ENCODE measurements at places on chromosomes 5 and 9. TPM values are rescaled to one million over a fixed set of nuclear protein-coding genes. Genes with fewer than 3 reads are reported as not detected.

ELOVL7 gene
- 7.3 TPM for total RNA-seq

PRRX2 gene
- total RNA-seq = not detected

INSYN2B gene
- not detected for total RNA-seq

HMCN2 gene
- total RNA-seq = not detected

NEUROG1 gene
- total RNA-seq = not detected

GMCL2 gene
- not detected for total RNA-seq

PCDHB10 gene
- total RNA-seq = not detected

NUDT2 gene
- total RNA-seq = 19.9 TPM

HTR4 gene
- not detected for total RNA-seq

DNA sequence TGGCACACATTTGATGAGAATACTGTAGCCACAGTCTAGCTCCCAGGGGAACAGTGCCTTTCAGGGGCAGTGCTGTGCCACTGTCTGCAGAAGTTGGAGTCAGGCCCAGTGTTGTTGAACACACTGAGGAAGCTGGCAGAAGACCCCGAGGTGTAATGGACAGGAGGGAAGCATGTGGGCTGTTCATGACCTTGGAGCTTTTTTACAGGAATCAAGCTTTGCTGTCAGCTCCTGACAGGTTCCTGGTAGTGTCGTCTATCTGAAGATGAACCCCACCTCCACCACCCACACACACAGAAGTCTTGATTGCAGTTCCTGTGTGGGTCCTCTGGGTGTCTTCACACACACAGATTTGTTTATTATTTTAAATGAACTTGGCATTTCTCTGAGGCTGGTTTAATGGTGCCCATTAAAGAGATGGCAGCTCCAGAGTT, 40.3 kb upstream of the TNFAIP8 start:
- DNase-seq = peak; percentile 31

- DNase-seq = peak; percentile 50
Measured at GRCh38 chr5:14628346-14628745, 36.2 kb upstream of the OTULIN start.

DNA sequence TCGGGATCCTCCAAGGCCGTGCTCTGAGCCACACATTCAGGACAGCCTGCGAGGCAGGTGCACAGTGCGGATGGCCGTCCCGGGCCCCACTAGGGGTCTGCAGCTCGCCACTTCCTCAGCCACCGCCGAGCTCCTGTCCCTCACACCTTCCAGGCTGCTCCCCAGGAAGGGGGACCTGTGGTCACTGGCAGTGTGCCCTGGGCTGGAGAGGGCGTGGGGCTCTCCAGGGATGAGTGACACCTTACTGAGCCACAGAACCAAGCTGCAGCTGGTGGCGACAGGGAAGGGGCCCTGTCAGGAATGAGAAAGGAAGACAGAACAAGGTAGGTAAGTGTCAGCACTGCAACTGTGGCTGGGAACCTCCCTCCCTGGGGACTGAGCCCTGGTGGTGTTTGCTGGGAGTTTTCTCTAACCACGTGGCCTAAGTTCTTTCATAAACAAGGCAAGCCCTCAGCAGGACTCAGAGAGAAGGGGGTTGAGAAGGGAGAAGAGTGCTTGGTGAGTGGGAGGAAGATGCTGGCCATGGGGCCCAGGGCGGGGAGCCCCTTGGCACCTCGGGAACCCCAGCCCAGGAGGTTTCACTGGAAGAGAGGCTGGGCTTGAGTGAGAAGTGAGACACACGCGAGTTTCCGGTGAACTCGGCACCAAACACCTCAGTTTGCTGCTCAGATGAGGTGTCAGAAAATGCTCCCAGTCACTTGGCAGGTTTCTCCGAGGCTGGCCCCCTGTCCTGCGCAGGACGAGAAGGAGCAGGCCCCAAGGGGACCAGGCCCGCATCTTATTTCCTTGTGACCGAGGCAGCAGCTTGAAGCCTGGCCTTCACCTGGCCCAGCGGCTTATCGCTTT, 5.2 kb downstream of the IL13 start:
- peak; percentile 36 for DNase-seq

- no peak for DNase-seq
Measured at GRCh38 chr9:128143525-128144238, 5.6 kb upstream of the LCN2 start.

GRCh38 chr5:115857057-115857479, 15.3 kb downstream of the AP3S1 start:
- DNase-seq = no peak

DNA sequence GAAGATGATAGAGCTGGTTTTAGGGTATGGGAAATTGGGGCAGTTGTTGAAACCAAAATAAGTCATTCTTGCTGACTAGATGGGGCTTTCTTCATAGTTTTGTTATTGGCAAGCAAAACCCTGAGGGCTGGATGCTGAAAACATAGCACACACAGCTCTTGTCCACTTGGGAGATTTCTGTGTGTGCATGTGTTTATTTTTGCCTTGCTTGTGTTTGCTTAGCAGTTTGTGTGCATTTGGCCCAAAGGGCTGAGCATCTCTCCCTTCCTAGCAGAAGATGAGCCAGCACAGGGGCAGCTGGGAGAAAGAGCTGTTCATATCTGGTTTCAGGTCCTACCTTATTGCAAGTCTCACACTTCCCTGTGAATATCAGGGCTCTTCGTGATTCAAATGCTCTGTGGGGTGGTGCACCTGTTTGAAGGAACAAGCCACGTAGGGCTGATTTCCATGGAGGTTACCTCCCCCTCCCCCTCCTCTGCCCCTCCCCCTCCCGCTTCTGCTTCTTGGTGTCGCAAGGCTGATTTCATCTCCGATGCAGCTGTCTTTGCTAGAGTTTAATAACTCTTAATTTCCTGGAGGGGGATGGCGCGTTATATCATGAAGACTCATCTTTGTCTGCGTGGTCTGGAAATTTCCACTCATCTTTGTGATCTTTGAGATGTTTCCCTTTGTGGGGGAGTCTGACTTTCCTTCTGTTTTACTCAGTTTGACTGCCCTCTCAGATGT, 296.5 kb downstream of the ARHGAP26 start:
- no peak for DNase-seq

DNA sequence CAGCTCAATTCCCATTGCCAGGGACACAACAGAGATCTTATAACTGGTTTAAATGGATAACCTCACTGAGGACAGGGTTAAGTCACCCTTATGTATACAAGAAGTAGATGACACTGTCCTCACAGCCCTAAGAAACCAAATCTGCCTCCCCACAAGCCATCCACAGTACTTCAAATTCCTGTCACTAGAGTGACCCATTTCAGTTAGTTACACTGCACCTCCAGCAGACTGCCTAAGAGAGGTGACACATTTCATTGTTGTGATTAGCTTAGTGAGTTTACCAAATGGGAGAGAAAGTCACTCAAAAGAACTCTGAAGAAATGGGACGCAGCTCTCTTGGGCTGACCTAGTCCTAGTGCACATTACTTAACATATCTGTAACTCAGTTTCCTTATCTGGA, 53.6 kb upstream of the HTR1A start:
- DNase-seq = no peak

DNA sequence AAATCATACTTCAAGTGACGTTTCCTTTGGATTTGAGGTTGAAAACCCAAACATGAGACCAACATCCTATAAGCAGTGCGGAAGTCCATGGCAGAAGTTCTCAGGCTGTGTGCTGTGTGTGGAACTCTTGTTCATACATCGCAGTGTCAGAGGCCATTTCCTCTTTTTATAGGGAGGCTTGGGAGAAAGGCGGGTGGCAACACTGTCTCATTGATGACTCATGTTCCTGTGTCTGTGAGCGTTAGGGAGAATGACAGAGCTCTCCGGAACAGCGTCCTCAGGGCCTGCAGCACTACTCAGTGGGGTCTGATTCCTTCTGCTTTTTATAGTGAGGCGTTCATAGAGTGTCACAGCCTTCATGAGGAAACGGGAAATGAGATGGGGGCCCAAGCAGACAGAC, 98.8 kb upstream of the BASP1 start:
- DNase-seq = peak; percentile 16

- peak; percentile 33 for DNase-seq
Measured at GRCh38 chr9:75993434-75993833, 103.0 kb downstream of the PCSK5 start.

DNA sequence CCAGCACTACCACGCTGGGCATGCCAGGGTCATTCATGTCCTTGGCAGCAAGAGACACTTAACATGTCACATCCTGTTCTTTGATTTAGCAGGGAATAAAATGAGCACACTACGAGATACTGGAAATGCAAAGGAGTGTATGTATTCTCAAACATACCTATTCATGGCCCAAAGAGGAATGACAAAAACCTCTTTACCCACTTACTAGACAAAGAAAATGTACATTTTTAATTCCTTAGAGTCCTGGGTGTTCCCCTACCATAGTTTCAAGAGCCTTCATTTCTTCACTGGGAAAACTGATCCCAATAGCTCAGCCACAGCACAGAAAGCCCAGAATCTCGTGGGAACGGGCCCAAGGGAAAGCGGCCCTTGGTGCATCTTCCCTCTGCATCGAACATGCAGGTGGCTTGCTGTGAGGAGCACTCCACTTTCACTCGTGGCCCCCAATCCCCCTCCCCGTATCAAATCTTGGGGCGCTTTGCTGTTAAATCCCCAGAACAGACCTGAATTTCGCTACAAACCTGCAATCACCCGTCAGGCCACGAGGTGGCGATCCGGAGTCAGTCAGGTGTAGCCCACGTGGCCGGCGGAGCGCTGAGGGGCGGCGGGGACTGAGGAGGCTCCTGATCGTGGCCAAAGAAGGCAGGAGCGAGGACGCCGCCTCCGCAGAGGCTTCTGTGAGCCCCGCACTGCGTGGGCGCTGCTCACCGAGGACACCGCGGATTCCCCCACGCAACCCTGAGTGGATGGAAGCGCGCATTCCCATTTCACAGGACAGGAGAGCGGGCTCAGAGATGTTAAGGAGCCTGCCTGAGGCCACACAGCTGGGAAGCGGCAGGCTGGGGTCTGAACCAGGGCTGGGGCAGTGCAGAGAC, 91.4 kb downstream of the LMX1B start:
- DNase-seq = peak; percentile 48

GRCh38 chr9:33374634-33375237, 27.6 kb downstream of the AQP7 start:
- DNase-seq = peak; percentile 70

GRCh38 chr9:16191691-16192402, 639.0 kb downstream of the CCDC171 start:
- DNase-seq = peak; percentile 2

- no peak for DNase-seq
Measured at GRCh38 chr5:142636093-142636492, 49.8 kb downstream of the FGF1 start.

DNA sequence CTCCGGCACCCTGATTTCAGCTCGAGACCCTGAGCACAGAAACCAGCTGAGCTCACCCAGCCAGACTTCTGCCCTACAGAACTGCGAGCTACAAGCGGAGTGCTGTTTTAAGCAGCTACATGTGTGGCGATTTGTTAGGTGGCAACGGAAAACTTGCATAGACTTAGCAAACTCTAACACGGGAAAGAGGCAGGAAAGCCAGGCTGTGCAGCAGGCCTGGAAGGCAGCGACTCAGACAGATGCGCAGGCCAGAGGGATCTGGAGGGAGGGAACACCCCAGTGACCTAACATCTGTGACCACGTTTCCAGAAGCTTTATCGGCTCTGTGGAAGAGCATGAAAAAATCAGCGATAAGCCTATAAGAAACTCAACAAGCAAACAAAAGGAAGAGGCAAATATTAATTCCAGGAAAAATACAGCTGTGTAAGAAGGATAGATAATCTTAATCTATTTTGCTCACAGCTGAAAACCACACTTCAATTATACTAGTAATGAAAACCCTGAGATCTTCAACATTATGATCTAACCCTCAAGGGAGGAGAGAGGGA, 11.0 kb downstream of the UBAC1 start:
- DNase-seq = no peak

- DNase-seq = no peak
Measured at GRCh38 chr9:5988265-5988664, 27.2 kb downstream of the RANBP6 start.

DNA sequence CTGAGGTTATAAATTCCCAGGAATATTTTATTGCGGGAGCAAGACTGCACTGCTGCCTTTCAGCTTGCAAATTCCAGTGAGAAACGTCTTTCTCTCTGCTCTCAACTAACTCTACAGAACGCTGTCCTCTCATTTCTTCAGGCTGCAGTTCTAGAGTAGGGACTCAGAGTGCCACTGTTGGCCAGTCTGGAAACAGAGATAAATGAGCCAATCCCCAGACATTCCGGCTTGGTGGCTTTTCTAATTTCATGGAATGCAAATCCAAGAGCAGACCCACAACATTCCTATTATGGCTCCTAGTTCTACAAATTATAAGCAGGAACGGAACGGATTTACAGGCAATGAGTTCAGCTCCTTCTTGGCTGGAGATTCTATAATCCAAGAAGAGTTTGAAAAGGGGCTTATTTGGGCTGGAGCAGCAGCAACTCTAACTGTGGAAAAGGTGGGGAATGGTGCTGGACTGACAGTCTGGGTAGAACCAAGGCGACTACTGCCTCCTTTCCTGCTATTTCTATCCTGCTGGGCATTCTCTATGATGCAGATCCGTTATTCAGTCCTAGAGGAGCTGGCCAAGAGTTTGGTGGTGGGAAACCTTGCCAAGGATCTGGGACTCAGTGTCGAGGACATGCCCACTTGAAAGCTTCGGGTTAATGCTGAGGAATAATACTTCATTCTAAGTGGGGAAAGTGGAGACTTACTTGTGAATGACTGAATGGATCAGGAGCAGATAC, 9.3 kb downstream of the PCDHGA12 start:
- DNase-seq = no peak

GRCh38 chr5:36200513-36200912, 41.2 kb downstream of the NADK2 start:
- no peak for DNase-seq

GRCh38 chr5:143977891-143978461, 166.0 kb downstream of the HMHB1 start:
- DNase-seq = no peak

DNA sequence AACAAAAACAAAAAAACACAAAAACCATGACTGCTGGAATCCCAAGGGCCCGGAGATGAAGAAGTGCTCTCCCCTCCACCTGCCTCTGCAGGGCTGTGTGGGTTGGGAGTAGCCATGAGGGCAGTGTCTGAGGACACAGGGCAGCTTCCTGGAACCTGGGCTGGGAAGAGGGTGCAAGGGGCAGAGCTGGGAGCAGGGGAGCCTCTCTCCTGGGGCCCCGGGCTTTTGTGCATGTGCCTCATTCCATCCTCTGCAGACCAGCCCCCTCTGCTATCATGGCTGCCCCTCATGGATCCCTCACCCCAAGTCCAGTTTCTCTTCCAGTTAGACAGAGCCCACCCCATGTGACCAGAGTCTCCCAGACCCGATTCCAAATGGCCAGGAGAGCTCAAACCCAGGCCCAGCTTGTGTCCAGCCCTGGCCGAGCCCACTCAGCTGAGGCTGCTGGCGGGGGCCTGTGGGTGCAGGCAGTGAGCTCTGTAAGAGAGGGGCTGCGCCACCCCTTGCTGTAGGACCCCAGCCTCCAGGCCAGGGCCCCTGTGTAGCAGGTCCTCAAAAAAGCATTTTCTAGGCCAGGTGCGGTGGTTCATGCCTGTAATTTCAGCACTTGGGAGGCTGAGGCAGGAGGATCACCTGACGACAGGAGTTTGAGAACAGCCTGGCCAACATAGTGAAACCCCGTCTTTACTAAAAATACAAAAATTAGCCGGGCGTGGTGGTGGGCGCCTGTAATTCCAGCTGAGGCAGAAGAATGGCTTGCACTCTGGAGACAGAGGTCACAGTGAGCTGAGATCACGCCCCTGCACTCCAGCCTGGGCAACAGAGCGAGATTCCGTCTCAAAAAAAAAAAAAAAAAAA, 44.5 kb downstream of the PLPP7 start:
- DNase-seq = no peak

- DNase-seq = no peak
Measured at GRCh38 chr5:73490088-73490487, 8.2 kb upstream of the BTF3 start.

Data from HepG2 (cell line).